ENCODE measurements at places on chromosomes 12 and 14.
A peak's percentile ranks its signal among the peaks of the same experiment; 100 is the strongest.

- no peak for DNase-seq
- no peaks in the 10 kb centered on the region for H3K27me3 ChIP-seq
- H3K4me3 ChIP-seq, result peak overlapping the region; percentile 75
- H3K36me3 ChIP-seq, result peaks cover 10% of the 10 kb centered on the region
- H3K4me1 ChIP-seq, result peaks cover 51% of the 10 kb centered on the region
These were observed 109.4 kb upstream of the CCND2 start for GRCh38 chr12:4164188-4164558.

DNA sequence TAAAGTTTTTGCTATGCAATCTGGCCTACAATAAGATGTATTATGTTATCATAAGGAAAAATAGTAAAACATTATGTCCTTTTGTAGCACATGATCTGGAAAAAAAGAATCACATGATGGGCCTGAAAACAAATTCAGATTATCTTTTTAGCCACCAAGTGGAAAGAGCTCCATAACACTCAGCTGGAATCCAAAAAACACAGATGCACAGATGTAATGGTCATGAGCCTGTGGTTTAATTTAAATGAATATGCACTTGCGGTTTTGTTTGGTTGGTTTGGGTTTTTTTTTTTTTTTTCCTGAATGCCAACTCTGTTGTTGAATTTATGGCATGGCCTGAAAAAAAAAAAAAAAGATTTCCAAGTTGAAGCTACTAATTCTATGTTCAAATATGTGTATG, 4.1 kb downstream of the KCNC2 start:
- peaks cover 10% of the 10 kb centered on the region for H3K4me1 ChIP-seq
- no peak overlapping the region for H3K27ac ChIP-seq
- no peak overlapping the region for H3K4me3 ChIP-seq
- peaks cover 55% of the 10 kb centered on the region for H3K27me3 ChIP-seq
- DNase-seq, result no peak

- no peaks in the 10 kb centered on the region for H3K36me3 ChIP-seq
- H3K4me1 ChIP-seq, result peaks cover 5% of the 10 kb centered on the region
- no peak overlapping the region for H3K27ac ChIP-seq
- no peak for DNase-seq
- no peaks in the 10 kb centered on the region for H3K27me3 ChIP-seq
- H3K4me3 ChIP-seq, result no peak overlapping the region
These were observed 89.0 kb upstream of the SFSWAP start for GRCh38 chr12:131621701-131622421.

- DNase-seq, result no peak
- no peaks in the 10 kb centered on the region for H3K27me3 ChIP-seq
- no peak overlapping the region for H3K27ac ChIP-seq
- no peaks in the 10 kb centered on the region for H3K36me3 ChIP-seq
These were observed 158.7 kb downstream of the SYT1 start for GRCh38 chr12:79023261-79023660.

DNA sequence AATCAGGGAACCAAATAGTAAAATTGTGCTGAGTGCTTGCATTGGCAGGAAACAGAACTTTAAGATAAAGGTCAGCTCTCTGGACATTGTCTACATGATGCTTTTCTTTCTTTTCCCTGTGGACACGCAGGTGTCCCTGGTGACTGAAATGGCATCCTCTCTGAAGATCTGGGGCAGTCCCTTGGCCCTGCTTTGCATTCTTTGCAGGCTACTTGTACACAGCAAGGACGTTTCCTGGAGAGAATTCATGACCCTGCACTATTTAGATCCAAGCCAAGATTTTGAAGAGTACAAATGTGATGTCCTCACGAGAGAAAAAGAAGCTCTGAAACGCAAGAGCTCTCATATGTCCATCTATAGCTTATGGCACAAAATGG, 11.3 kb upstream of the EDDM3A start:
- no peaks in the 10 kb centered on the region for H3K36me3 ChIP-seq
- H3K4me1 ChIP-seq, result no peaks in the 10 kb centered on the region
- no peak overlapping the region for H3K27ac ChIP-seq
- no peak overlapping the region for H3K4me3 ChIP-seq

- no peaks in the 10 kb centered on the region for H3K36me3 ChIP-seq
- H3K27ac ChIP-seq, result no peak overlapping the region
- H3K4me1 ChIP-seq, result no peaks in the 10 kb centered on the region
These were observed 73.7 kb upstream of the SFSWAP start for GRCh38 chr12:131636940-131637750.

- no peak overlapping the region for H3K4me3 ChIP-seq
- H3K27me3 ChIP-seq, result no peaks in the 10 kb centered on the region
- no peaks in the 10 kb centered on the region for H3K4me1 ChIP-seq
- H3K36me3 ChIP-seq, result no peaks in the 10 kb centered on the region
- no peak for DNase-seq
These were observed 469.8 kb downstream of the ZFP36L1 start for GRCh38 chr14:68322940-68323620.

DNA sequence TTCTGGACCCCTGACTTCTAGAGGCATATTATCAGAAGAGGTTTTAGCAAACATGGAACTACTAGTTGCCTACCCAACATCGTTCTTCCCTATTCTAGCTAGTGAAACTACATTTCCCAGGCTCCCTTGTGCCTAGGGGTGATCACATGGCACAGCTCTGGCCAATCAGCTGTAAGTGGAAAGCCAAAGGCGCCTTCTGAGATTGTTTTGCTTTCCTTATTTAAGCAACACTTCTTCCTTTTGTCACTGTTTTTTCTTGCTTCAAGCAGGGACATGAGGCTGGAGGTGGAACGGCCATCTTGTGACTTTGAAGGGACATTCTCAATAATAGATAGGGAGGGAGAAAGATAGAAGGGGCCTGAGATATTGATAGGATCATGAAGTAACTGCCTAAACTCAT, 136.7 kb downstream of the ZNF664 start:
- H3K36me3 ChIP-seq, result no peaks in the 10 kb centered on the region
- DNase-seq, result peak; percentile 52
- no peaks in the 10 kb centered on the region for H3K4me1 ChIP-seq
- H3K27ac ChIP-seq, result no peak overlapping the region
- no peaks in the 10 kb centered on the region for H3K27me3 ChIP-seq
- H3K4me3 ChIP-seq, result no peak overlapping the region

DNA sequence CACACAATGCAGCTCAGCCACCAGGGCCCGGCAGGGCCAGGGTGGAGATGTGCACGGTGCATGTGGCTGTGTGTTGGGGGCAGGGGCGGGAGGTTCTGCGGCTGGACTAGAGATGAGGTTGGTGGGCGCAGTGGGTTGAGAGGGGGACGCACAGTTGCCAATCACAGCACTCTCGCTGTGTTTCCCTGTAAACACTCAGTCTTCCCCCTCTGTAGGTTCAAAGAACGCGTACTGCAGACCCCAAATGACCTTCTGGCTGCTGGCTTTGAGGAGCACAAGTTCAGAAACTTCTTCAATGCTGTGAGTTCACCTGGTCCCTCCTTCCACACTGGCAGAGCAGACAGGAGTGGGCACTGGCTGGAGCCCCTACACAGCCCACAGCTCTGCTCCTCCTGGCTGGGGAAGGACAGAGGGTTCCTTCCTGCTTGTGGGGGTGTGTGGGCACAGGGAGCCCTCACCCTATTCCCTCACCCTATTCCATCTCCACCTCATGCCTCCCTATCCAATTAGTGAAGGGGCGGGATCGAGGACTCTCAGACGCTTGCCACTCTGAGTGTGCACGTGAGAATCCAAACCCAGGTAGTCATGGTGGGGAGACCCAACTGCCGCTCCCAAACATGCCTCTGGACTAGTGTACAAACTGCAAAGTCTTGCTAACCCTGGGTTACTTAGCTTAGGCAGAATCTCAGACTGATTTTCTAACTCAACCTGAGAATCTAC, 17.8 kb downstream of the OTUB2 start:
- H3K27ac ChIP-seq, result no peak overlapping the region
- peaks cover 4% of the 10 kb centered on the region for H3K4me1 ChIP-seq
- H3K27me3 ChIP-seq, result no peaks in the 10 kb centered on the region
- H3K4me3 ChIP-seq, result no peak overlapping the region

DNA sequence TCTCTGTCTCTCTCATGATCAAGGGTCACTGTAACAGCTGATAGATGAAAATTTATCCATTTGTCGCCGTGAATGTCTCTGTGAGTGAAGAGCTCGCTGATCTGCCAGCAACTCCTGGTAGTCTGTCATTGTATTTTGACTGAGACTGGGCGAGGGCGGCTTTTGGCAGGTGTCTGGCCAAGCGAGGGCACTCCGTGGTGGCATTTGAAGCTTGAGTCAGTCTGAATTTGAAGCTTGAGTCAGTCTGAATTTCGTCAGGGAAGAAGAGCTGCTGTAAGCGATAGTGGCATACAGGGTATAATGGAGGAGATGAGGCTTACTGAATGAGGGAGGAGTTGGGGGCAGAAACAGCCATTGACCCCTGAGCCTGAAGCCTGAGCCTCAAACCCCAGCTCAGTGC, 56.8 kb upstream of the FAM181A start:
- no peak for DNase-seq
- H3K27me3 ChIP-seq, result peaks cover 36% of the 10 kb centered on the region
- H3K27ac ChIP-seq, result no peak overlapping the region
- H3K36me3 ChIP-seq, result no peaks in the 10 kb centered on the region
